ENCODE measurements at places on chromosomes 13 and 19.

GRCh38 chr13:33509642-33510229 is 224.2 kb upstream of the STARD13 start:
- DNase-seq = no peak

DNA sequence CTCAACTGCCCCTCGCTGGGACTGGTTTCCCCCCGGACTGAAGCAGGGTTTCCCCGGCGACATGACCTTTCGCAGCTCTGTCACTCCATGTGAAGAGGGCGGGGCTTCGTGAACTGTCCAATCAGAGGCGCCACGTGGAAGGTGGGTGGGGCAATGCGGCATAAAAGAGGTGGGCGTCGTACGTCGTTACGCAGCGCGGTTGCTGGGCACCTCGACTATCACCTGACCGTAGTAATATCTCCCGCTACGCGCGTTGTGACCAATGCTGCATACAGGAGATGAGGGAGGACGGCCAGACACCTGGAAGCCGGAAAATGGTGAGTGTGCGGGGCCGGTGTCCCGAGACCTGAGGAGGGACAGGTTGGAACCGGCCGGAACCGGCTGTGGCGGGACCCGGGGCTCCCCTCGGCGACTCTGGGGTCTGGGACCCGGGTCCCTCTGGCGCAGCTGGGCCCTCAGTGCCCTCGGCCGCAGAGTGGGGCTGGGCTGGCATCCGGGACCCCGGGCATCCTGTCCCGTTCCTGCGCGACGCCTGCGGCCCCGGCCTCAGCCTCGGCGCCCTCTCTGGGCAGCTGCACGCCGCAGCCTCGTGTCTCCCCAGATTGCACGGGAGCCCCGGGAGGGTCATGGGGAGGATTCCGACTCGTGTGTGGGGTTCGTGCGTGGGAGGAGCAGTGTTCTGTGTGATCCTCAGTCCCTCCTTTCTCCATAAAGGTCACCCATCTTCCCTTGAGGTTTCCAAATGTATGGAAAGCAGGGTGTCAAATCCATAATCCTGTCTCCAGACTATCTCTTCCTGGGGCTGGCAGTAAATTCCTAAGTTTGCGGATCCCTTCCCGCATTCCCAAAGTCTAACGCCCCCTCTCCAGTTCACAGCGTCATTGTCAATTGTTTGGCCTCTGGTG is 32.2 kb downstream of the ZNF136 start:
- no peak for DNase-seq

GRCh38 chr13:28046981-28047380 is 53.4 kb downstream of the FLT3 start:
- no peak for DNase-seq

GRCh38 chr19:14072535-14073260 is at the start of gene MISP3:
TSS of gene MISP3 (plus strand) at chr19:14072786. CDS start at chr19:14073310, 524 bp downstream.
- no peak for DNase-seq

- DNase-seq = no peak
Measured at GRCh38 chr13:74346960-74347359, 212.8 kb upstream of the KLF12 start.

GRCh38 chr13:45205124-45205523 is 4.3 kb upstream of the KCTD4 start:
- no peak for DNase-seq

DNA sequence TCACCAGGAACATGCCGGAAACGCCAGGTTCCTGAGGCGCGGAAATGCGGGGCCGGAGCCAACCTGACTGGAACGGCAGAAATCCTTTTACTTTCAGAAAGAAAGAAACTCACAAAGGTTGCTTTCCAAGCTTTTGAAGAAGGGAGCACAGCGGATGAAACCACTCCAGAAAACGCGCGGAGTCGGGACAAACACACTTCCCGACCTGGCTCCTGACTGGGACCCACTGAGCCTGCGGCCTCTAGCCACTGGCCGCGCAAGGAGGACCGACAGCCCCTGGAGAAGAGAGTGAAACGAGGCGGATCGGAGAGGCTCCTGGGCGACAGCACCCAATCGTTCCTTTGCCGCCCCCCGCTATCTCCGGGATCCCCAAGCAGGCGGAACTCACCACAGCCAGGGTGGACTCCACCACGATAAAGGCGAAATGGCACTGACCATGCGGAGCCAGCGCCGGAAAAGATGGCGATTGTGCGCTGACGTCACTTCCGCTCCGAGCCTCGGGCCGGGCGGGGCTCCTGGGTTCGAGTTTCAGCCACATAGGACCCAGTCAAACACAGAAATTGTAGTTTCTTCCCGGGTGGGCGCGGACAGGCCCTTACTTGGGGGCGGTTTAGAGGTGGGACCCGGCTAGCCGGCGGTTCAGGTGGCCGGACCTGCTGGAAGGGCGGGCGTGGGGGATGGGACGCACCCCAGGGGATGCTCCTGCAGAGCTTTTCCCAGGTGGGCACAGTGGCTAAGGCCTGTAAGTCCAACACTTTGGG is at the start of gene ZNF121:
ZNF121 (minus strand) TSS at position 432 of the 761 bp plus-strand sequence. CDS start 16,407 bp downstream, outside the sequence.
- no peak for DNase-seq

GRCh38 chr19:2089001-2089711 is 7.0 kb downstream of the MOB3A start:
- no peak for DNase-seq

GRCh38 chr13:114045113-114045735 is 71.3 kb upstream of the C13orf46 start:
- no peak for DNase-seq

GRCh38 chr19:34244611-34245299 is 9.6 kb upstream of the GARRE1 start:
- DNase-seq = no peak

GRCh38 chr13:25654322-25654721 is 282.5 kb downstream of the ATP8A2 start:
- no peak for DNase-seq

DNA sequence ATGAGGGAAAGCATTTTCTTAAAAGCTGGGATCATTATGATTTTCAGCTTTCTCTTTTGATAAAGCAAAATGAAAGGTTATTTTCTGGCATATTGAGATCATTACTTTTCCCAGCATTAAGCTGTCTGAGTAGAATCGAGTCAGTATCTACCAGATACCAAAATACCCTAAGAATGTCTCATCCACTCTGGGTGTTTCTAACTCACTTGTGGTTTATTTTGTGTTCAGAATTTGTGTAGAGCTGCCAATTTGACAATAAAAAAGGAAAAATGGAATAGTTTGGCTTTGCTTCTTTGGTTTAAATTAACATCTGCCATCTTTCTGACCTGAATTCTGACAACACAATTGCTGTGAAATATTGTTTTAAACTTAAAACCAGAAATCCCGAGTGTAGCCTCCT is 438.7 kb upstream of the ARGLU1 start:
- DNase-seq = no peak

- no peak for DNase-seq
Measured at GRCh38 chr13:82962397-82962796, 919.9 kb downstream of the SLITRK1 start.

- DNase-seq = no peak
Measured at GRCh38 chr19:45947926-45948325, 25.7 kb downstream of the NOVA2 start.

DNA sequence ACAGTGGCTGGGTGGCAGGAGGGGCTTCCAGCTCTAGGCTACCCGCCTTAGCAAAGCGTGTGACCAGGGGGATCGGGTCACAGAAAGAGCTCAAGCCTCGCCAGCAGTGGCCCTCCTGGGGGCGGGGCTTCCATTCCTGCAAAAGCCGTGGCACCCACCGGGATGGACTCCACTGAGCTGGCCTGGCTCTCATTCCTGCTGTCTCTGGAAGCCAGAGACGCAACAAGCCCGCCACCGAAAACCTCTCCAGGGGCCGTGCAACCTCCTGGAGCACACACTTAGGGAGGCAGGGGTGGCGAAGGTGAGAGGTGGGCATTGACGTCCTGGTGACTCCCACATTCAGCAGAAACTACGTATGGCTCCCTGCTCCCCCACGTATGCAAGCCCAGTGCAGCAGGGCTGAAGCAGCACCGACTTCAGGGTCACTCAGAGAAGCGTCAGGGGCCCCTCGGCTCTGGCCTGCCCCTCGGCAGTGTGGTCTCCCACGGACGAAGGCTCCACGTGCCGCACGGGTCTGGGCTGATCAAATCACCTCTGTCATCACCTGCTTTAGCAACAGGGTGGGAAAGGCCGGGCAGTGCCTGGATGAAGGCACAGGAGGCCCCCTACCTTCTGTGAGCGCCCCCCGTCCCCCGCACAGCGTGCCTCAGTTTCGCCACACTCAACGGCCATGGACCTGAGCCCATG is 3.1 kb downstream of the C19orf25 start:
- no peak for DNase-seq

DNA sequence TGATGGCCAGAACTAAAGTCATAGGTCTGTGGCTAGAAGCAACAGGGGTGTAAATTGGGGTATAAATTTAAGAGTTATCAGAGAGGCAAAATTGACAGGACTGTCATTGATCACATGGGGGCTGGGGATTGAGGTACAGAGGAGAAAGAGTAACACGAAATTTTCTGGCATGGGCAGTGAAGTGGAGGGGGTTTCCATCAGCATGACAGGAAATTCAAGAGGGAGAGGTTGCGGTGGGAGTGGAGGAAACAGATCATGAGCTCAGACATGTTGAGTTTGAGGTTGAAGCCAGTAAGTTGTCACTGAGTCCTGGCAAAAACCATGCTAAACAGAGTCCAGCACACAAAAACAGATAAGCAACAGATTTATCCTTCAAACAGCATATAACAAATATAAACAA is 192.1 kb upstream of the TSC22D1 start:
- DNase-seq = no peak

GRCh38 chr13:95641291-95642027 is 3.0 kb downstream of the DZIP1 start:
- DNase-seq = no peak

DNA sequence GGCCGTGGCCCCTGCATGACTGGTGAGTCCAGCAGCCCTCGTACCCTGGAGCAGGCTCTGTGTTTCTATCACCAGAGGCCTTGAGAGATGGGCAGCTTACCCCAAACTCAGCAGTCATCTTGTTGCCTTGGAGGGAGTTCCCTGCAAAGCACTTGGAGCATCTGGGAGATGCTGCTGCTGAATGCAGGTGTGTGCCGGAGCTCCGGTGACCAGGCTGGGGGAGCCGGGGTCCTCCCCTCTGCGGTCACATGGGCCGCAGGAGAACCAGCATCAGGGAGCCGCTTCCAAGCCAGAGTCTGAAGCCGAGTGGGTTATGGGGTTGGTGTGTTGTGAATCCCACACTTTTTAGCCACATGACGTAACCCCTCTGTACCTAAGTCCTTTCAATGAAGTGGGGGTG is 82.8 kb downstream of the TEX29 start:
- DNase-seq = no peak

DNA sequence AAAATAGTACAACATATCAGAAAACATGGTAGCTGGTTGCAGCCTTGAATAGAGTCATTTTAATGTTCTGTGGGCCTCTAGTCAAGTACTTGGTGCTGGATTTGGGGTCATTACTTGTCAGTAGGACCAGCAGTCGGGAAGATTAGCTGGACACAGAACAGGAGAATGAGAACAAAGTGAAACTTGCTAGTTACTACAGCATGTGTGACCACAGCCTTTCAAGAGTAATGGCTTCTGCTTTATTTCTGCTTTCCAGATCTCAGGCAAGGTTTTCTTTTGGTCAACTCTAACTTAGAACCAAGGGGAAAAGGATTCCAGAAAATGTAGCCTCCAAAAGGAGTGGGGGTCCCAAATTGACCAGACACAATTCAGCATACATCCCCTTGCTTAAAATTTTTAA is 17.1 kb upstream of the VWA8 start:
- no peak for DNase-seq

GRCh38 chr13:32153056-32153455 is 121.5 kb downstream of the FRY start:
- DNase-seq = peak; percentile 6

DNA sequence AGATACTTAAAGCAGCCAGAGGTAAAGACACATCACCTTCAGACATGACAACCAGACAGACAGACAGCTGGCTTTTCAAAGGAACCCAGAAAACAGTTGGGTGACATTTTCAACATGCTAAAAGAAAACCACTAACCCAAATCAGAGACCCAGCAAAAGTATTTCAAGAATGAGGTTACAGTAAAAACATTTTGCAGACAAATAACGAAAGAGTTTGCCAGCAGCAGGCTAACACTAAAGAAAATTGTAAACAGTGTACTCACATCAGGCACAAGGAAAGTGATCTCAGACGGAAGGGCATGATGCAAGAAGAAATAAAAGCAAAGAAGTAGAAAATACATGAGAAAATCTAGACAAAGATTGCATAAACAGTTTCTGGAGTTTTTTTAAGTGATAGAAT is 46.4 kb downstream of the AP1M1 start:
- DNase-seq = no peak

DNA sequence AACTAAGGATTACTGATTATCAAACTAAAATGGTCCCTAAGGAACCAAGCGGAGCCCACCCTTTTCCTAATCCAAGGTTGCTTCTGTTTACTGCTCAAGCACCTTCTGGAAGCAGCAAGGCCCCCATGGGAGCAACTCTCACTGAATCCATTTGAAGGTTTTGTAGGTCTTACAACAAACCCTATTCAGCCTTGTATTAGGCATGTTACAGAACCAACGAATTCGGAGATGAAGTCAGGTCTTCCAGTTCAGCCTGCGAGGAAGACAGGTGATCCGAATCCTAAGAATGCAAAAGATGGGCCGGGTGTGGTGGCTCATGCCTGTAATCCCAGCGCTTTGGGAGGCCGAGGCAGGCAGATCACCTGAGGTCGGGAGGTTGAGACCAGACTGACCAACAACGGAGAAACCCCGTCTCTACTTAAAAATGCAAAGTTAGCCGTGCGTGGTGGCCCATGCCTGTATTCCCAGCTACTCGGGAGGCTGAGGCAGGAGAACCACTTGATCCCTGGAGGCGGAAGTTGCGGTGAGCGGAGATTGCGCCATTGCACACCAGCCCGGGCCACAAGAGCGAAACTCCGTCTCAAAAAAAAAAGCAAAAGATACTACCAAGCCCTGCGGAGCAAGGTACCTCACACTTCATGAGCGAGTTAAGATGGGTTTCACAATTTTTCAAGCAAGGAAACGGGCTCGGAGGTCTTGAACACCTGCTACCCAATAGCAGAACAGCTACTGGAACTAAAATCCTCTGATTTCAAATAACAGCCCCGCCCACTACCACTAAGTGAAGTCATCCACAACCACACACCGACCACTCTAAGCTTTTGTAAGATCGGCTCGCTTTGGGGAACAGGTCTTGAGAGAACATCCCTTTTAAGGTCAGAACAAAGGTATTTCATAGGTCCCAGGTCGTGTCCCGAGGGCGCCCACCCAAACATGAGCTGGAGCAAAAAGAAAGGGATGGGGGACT is 609 bp downstream of the ZAR1L start:
- DNase-seq = no peak

- no peak for DNase-seq
Measured at GRCh38 chr13:48876289-48876688, 99.4 kb upstream of the FNDC3A start.

GRCh38 chr13:91162180-91162579 is 185.3 kb upstream of the MIR17HG start:
- DNase-seq = no peak

Data from smooth muscle cell of the brain vasculature (primary cell).